ENCODE measurements at places on chromosomes 3 and 15.

DNA sequence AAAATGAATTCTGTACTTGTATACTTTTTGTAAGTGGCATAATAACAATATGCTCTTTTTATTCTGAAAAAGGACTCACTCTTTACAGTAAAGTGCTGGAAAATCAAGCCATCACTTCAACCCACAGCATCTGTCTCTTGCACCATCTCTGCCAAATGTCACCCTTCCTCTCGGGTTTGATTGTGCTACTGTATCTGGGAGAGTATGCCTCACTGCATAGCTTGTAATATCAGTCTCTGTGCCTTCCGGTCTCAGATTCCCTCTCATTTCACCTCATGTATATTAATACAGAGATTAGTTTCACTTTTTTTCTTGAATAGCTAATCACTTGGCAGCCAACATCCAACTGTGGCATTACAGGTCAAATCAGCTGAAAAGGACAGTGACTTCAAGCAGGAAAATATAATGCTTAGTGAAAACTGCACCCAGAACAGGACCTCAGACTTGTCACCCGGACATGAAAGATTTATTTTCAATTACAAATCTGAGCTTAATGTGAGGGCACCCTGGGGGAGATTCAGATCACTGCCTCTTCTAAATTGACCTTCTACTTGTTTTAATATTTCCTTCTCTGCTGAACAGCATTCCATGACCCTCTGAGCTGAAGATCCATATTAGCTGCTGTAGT lies 605.8 kb upstream of the NAALADL2 start:
- DNase-seq, result no peak

- DNase-seq, result no peak
These were observed 27.2 kb upstream of the PIGZ start for GRCh38 chr3:196995646-196996355.

DNA sequence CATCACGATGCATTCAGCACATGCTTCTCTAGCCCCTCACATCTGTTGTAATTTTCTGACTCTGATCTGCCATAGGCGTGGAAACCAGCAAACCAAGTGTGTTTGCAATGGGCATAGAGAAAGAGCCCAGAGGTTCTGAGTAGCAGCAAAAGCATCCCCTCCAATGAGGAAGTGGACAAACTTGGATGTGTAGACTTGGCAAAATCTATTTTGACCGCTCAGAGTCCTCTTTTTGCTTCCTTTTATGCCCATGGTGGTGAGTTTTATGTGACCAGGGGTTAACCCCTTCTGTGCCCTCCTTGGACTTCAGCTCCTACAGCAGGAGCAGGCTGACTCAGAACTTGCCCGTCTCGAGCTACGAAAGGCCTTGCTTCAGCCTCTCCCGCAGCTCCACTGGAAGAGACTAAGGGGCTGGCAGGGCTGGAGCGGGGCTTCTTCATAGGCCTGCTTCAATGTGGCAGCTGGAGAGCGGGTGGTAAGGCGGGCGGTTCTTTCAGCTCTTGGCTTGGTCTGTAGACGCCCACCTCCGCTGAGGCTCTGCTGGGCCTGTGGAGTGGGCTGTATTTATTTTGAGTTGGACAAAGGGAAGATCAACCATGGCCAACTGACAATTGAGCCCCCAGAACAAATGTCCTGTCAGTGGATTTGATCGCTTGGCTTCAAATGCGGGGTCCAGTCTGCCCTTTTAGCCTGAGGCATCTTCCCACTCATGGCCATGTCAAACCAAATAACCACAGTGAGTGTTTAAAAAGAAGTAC lies 6.5 kb upstream of the ETV5 start:
- no peak for DNase-seq

GRCh38 chr3:64684715-64685261 lies 3.0 kb downstream of the ADAMTS9 start:
- DNase-seq, result no peak

GRCh38 chr3:51686512-51687215 lies 15.6 kb downstream of the TEX264 start:
- no peak for DNase-seq

DNA sequence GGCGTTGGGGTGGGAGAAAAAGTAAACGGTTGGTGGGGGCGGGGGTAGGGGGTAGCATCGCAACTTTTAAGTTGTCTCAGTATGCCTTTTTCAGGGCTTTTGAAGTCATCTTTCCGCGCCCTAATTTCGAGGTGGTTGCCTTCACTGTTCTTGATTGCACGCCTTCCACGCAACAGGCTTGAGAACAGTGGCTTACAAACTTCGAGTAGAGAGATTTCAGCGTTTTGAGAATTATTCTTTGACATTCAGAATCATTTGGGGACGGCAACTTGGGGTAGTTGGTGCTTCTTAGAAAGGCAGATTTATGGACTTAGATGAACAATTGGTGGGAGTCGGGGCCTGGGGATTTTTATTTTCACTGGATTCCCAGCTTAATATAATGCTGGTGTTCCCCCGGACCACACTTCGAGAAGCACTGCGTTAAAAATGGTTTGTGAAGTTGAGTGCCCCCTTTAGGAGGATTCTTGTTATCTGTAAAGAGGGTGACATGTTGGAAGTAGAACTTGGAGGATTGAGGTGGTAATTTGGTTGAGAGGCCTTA lies 880 bp downstream of the PPP4R2 start:
- no peak for DNase-seq

DNA sequence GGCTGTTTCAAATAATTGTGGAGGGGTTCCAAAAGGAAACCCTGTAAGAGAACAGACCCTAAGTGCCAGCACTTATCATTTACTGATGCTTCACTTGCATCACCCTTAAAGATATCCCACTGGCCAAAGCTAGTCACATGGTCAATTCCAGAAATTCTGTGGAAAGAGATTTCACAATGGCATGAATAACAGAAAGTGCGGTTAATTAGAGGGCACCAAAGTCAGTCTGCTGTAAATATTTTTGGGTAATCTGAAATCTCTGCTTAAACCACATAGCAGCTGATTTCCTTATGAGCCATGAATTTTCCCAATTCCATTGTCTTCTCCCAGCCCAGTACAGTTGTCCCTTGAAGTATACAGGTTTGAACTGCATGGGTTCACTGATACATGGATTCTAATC lies 346.1 kb downstream of the SI start:
- no peak for DNase-seq

DNA sequence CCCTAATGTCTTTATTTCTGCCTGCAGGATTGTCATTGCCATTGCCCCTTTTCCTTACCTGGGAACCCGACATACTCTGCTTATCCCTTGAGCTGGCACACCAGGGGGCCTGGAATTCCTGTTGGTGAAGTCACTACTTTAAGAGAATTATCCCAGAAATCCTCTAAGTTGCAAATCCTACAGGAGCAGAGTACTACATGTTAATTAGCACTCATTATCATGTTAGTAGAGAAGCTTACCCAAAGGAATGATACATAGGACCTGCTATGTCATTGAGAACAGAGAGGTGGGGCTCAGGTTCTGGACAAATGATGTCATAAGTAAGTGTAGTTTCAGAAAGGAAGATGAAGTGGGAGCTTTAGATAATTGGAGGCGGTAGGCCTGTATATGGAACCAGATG lies 27.4 kb downstream of the SCG5 start:
- DNase-seq, result no peak
